Muscle of leg (tissue), 16 donors: ENCODE measurements at places on chromosomes 11 and 22. TPM values are rescaled to one million over a fixed set of nuclear protein-coding genes. Genes with fewer than 3 reads are reported as not detected.

The GCAT gene
- 6.1 TPM for polyA plus RNA-seq

The ARAP1 gene
- polyA plus RNA-seq, result 58.4 TPM

The ST14 gene
- 0.88 TPM for polyA plus RNA-seq

The TMA7B gene
- not detected for polyA plus RNA-seq

The LRRC56 gene
- polyA plus RNA-seq, result 6.3 TPM

The TTC12 gene
- 6.5 TPM for polyA plus RNA-seq

The TSSK2 gene
- polyA plus RNA-seq, result not detected

The MMP7 gene
- not detected for polyA plus RNA-seq

The RFPL3 gene
- not detected for polyA plus RNA-seq

The F2 gene
- polyA plus RNA-seq, result not detected

The TPBGL gene
- polyA plus RNA-seq, result 0.37 TPM

The ARHGAP20 gene
- polyA plus RNA-seq, result 8.7 TPM

The SCGB1D2 gene
- not detected for polyA plus RNA-seq

The CLDN5 gene
- 34.8 TPM for polyA plus RNA-seq

The SLCO2B1 gene
- 11.7 TPM for polyA plus RNA-seq

The IL17REL gene
- polyA plus RNA-seq, result not detected

The HORMAD2 gene
- polyA plus RNA-seq, result not detected

The CEP126 gene
- polyA plus RNA-seq, result 5.6 TPM

The OR8G5 gene
- not detected for polyA plus RNA-seq

The RIC3 gene
- 0.23 TPM for polyA plus RNA-seq

The CRYBB2 gene
- polyA plus RNA-seq, result not detected

The SCGB2A2 gene
- polyA plus RNA-seq, result not detected

The SEPTIN3 gene
- polyA plus RNA-seq, result 0.76 TPM

The MIOX gene
- polyA plus RNA-seq, result 0.11 TPM

The WBP2NL gene
- 2.3 TPM for polyA plus RNA-seq

The GRK2 gene
- polyA plus RNA-seq, result 58.3 TPM

The TIRAP gene
- 10.6 TPM for polyA plus RNA-seq

The CALCA gene
- not detected for polyA plus RNA-seq

The VPREB1 gene
- 0.61 TPM for polyA plus RNA-seq

The PRAME gene
- polyA plus RNA-seq, result not detected

The MOGAT2 gene
- not detected for polyA plus RNA-seq

The PDGFD gene
- 10.3 TPM for polyA plus RNA-seq

The TRIM29 gene
- polyA plus RNA-seq, result 0.69 TPM

The MAPK8IP2 gene
- 0.68 TPM for polyA plus RNA-seq

The CHST1 gene
- 15.9 TPM for polyA plus RNA-seq

The MGAT3 gene
- polyA plus RNA-seq, result 4.0 TPM

The GAL3ST1 gene
- 4.1 TPM for polyA plus RNA-seq

The HDAC10 gene
- 13.3 TPM for polyA plus RNA-seq

The TREH gene
- 0.11 TPM for polyA plus RNA-seq

The CNGA4 gene
- 0.21 TPM for polyA plus RNA-seq

The B3GAT1 gene
- polyA plus RNA-seq, result 0.27 TPM

The SYCE3 gene
- polyA plus RNA-seq, result not detected

The BAIAP2L2 gene
- 1.7 TPM for polyA plus RNA-seq
